AG20443 (cell line): ENCODE measurements at places on chromosomes 1 and 21.

- no peak for DNase-seq
Observed at GRCh38 chr1:189775343-189775742, 702.3 kb downstream of the BRINP3 start.

- peak; percentile 90 for DNase-seq
Observed at GRCh38 chr1:244599937-244600350, 53.0 kb upstream of the DESI2 start.

DNA sequence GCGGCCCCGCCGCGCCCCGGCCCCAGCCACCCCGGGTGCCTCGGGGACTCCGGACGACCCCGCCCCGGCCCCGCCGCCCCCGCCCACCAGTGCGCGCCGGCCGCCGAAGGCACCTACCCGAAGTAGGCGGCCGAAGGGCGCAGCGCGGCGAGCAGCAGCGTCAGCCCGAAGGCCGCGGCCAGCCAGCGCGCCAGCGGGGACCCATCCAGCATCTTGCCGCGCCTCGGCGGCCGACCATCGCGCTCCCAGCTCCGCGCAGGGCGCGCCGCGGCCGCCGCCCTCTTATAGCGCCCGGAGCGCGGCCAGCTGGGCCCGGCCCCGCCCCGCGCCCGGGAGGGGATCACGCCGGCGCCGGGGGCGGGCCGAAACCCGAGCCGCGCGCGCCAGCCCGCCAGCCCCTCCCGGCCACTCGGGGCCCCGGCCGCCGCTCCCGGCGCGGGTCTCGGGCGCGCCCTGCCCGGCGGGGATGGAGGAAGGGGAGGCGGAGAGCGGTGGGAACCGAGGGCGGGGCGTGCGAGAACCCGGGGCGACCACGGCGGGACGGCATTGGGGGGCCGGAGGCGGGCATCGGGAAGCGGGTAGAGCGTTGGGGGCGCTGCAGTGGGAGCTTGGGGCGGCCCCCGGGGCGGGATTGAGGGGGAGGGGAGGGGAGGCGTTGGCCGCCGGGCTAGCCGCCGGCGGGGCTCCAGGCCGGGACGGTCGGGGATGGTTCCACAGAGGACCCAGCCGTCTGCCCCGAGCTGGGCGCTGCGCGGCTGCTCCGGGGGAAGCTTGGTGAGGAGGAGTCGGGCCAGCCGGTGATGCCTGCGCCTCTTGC is at the start of gene WNT9A:
Gene WNT9A (minus strand): TSS at position 257 of the 817 bp plus-strand sequence. CDS start 45 bp downstream, at position 212.
- peak; percentile 97 for DNase-seq

GRCh38 chr21:15414057-15414456 is 315.7 kb upstream of the USP25 start:
- no peak for DNase-seq

- DNase-seq = no peak
Observed at GRCh38 chr1:27763358-27763757, 9.7 kb upstream of the STX12 start.

DNA sequence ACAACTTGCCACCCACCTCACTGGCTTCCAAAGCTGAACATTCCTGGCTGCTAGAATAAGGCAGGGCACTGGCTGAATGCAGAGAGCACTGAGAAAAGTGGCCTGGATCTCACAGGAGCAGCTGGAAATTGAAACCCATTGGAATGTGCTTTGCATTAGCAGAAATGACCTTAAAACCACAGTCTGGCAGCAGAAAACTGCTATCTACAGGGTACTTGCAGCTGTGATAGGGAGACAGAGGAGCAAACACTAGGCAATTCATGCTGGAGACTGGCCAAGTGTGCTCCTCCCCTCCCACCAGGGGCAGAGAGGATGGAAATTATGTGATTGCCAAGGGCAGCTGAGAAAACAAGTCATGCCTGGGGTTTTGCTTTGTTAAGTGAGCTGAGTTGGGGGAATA is 47.2 kb downstream of the HSD3B1 start:
- DNase-seq = peak; percentile 47

GRCh38 chr21:27534206-27534605 is 567.3 kb upstream of the ADAMTS5 start:
- DNase-seq = peak; percentile 17

DNA sequence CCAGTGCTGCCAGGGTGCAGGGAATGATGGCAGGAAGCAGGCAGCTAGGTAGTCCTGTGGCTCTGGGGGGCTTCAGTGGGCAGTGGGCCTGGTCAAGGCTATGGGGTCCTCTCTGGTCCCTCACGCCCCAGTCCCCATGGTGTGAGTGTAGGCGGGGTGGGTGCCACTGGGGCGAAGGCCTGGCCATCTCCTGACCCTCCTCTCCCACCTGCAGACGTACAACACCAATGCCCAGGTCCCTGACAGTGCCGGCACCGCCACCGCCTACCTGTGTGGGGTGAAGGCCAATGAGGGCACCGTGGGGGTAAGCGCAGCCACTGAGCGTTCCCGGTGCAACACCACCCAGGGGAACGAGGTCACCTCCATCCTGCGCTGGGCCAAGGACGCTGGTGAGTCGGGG is 53.7 kb downstream of the ALPL start:
- DNase-seq = no peak

GRCh38 chr21:41659791-41660560 is 106.9 kb downstream of the RIPK4 start:
- DNase-seq = no peak

DNA sequence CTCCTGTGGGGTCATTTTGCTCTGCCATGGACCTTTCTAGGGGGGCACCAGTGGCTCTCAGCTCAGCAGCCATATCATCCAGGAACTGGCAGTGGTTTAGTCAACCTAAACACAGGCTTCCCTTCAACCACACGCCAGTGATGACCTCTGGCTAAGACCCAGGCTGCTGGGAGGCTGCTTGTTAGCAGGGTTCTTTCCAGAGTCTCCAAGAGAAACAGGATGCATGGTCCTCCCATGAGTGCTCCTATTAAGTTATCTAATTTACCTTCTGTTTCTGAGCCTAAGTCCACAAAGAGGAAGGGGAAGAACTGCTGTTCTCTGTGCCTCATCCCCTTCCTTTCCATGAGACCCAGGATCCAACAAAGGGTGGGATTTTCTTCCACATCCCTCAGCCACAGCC is 137.3 kb upstream of the PLXNA2 start:
- DNase-seq = no peak

DNA sequence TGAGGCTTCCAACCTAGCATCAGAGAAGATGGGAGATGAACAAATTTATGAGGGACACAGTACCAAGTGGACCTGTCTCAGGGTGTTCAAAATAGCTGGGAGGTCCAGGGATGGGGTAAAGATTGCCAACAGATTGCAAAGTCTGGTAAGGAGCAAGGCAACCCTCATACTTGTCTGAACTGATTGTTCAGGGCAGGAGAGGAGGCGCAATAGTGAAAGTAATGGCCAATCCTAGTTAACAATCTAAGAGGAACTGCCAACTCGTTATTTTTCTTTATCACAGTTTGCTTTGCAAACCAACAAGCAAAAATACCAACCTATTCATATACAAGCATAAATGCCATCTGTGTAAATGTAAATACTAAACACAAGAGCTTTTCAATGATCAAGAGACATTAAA is 78.4 kb upstream of the S1PR1 start:
- no peak for DNase-seq

DNA sequence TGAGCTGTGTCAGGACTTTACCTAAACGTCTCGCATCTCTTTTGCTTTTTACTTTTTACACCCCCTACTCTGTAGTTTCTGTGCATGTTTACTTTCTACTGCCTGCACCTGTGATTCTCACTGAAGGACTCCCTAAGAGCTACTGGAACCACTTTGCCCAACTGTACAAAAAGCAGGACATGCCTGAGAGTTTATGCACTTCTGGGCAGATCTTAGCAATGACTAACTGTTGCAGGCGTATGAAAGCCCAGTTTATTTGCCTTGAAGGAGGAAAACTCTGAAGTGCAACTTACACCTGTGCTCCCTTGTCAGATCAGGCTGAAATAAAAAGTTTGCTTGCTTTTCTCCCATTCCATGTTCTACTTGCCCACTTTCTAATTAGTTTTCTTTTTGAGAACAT is 467.0 kb upstream of the USP24 start:
- DNase-seq = peak; percentile 2

GRCh38 chr1:243923292-243924171 is 73.5 kb upstream of the AKT3 start:
- DNase-seq = no peak

DNA sequence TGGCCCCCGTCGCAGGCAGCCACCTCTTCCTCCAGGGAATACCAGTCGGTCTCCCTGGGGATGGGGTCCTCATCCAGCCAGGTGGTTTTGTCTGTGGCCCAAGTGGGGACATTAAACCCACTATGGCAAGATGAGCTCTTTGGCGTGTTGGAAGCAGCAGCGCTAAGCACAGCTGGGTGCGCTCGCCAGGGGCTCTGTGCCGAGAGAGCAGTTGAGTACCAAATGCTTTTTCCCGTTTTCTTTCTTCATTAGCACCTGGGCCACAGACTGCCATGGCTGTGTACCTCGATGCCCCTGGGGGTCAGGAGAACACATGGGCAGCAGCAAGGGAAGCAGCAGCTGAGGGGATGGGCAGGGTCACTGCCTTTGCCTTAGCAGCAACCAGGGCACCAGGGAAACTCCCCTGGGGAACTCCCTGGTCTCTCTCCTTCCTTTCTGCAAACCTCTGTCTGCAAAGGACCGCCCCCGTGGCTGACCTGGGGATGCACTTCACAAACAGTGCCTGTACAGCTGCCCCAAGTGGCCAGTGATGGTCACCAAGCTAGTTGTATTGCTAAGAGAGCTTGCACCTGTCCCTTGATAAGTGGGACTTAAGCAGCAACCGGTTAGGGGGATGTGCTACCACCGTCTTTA is 31.1 kb downstream of the EDARADD start:
- DNase-seq = no peak

DNA sequence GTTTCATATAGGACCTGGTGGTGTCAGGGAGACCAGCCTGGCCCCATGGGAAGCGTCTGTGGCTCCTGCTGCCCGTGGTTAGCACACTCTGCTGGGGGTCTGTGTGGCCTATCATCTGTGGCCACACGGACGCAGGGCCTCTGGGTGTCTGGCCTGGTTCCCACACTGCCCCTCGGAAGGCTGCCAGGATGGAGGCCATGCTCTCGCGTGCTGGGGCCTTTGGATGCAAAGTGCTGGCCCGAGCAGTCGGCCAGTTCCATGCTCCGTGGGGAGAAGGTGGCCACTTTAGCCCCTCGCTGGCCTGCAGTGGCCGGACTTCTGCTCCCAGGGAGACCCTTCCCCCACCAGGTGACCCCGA is 20.8 kb upstream of the LRRC3 start:
- no peak for DNase-seq

DNA sequence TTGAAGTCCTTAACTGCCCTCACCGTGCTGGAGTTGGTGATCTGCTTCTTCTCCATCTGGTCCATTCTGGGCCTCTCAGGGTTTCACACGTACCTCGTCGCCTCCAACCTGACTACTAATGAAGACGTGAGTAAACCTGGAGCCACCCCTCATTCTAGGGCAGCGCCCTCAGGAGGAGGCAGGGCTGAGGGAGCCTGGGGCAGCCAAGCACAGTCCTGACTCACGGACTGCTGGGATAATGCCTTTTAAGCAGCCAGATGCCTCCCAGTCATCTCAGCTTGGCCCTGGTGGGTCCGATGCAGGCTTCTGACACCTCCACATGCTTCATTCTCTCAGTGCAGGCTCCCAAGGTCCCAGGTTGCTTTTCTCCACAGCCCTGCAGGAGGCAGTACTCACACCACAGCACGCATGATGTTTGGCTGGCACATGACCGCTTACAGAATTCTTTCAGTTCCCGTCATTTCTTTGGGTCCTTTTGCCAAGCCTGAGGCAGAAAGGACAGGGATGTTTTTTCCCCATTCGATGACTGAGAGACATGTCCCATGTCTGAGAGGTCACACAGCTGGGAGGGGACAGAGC is 11.8 kb upstream of the SFN start:
- no peak for DNase-seq

GRCh38 chr1:25771221-25772114 is 28.5 kb upstream of the SELENON start:
- DNase-seq = no peak

DNA sequence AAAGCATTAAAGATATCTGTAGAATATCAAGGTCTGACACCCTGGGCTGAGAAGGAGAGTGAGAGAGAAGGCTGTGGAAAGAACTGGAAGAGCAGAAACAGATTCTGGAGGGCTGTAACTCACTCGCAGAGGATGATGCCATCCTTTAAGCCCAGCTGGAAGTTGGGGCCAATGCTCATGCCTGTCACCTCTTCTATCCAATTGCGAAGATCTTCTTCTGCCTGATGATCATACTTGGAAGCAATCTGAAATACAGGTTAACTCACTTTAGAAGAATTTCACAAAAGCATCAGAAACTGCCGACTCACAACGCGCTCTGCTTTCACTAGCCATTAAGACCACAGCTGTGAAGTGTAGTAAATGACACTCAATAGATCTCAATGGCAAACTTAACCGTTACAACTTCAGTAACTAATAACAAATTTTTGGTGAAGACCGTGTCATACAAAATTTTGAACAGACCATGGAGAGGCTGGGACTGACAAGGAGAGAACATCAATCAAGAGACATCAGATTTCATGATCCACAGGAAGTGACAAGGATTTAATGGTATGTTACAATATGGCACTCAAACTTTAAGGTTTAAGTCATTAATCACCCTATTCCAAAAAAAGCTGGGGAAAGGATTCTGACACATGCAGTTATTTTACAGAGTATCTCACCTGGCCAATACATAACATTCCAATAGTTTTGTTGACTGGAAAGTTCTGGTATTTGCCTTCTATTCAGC is 23.5 kb downstream of the CNN3 start:
- DNase-seq = no peak

DNA sequence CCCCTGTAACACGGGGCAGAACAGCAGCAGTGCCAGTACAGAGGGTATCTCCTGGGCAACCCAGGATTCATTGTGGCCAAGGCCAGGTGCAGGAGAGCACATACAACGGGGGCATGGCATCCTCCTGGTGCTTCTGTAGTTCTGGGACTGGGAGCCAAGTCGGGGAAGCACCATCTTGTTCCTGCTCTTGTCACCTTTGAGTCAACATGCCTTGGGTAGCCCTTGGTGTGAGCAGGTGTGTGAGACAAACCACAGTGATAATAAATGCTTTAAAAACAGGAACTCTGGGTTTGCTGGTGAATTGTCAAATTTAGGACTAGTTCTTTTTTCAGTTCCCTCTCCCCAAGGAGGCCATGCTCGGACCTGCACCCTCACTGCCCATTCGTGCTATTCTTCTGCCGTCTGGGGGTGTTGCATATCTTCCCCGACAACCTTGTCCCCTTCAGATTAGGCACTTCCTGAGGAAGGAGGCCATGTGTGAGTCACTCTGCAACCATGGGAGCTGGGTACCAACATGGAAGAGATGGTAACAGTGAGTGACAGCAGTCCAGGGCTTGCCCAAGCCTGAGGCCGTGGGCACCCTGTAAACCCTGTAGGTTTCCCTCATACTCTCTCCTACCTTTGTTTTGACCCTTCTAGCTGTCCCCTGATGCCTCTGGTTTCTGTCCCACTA is 150.2 kb downstream of the GRIK3 start:
- DNase-seq = no peak

DNA sequence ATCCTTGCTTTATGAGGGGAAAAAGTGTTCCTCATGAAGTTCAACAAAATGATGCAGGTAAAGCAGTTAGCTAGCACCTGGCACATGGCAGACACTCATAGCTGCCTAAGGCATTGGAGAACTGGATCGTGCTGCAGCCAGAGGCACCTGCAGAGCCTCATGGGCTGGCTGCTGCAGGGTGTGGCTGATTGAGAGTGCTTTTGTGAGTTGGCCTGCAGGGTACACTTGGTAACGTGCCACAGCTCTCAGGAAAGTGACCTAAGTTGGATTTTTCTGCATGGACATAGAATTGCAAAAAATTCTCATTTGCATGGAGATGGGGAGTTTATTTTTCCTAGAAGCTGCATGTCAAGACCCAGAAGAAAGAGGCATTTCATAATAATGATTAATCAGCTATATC is 31.6 kb upstream of the IL20 start:
- DNase-seq = no peak

- DNase-seq = no peak
Observed at GRCh38 chr1:44688760-44689446, 14.4 kb downstream of the ARMH1 start.

GRCh38 chr1:93603106-93603505 is 78.5 kb downstream of the BCAR3 start:
- DNase-seq = no peak
